Tongue (tissue), 3 donors: ENCODE measurements at places on chromosomes 16 and 17. TPM values are rescaled to one million over a fixed set of nuclear protein-coding genes. Genes with fewer than 3 reads are reported as not detected.

- DNase-seq = no peak
Measured at GRCh38 chr16:89953671-89954406, 5.3 kb downstream of the DEF8 start.

DNA sequence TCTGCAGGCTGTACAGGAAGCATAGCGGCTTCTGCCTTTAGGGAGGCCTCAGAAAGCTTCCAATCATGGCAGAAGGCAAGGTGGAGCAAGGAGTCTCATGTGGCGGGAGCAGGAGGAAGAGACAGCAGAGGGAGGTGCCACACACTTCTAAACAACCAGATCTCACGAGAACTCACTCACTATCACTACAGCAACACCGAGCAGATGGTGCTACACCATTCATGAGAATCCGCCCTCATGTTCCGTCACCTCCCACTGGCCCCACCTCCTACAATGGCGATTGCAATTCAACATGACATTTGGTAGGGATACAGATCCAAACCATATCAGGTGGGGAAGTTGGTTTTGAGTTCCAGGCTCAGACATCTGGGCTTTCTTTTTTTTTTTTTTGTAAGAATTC, 31.9 kb upstream of the NUDT7 start:
- no peak for DNase-seq

DNA sequence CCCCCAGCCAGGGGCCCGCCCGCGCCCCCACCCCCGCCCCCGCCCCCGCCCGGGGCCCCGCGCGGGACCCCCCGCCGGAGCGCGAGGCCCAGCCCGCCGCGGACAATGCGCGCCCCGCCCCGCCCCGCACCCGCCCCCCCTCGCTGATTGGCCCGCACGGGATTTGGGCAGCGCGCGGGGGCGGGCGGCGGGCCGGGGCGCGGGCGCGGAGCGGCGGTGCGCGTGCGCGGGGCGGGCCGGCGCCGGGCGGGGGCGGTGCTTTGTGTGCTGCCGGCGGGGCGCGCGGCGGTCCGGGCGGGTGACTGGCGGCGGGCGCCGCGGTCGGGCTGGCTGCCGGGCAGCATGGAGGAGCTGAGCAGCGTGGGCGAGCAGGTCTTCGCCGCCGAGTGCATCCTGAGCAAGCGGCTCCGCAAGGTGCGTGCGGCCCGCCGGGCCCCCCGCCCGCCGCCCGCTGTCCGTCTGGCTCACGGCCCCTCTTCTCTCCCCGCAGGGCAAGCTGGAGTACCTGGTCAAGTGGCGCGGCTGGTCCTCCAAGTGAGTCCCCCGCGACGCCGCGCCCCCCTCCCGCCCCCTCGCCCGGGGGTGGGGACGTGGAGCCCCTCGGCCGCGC, at the start of gene CBX2:
TSS of gene CBX2 (plus strand) at position 255 of the 610 bp plus-strand sequence. CDS start at position 343, 88 bp downstream.
- peak; percentile 92 for DNase-seq

DNA sequence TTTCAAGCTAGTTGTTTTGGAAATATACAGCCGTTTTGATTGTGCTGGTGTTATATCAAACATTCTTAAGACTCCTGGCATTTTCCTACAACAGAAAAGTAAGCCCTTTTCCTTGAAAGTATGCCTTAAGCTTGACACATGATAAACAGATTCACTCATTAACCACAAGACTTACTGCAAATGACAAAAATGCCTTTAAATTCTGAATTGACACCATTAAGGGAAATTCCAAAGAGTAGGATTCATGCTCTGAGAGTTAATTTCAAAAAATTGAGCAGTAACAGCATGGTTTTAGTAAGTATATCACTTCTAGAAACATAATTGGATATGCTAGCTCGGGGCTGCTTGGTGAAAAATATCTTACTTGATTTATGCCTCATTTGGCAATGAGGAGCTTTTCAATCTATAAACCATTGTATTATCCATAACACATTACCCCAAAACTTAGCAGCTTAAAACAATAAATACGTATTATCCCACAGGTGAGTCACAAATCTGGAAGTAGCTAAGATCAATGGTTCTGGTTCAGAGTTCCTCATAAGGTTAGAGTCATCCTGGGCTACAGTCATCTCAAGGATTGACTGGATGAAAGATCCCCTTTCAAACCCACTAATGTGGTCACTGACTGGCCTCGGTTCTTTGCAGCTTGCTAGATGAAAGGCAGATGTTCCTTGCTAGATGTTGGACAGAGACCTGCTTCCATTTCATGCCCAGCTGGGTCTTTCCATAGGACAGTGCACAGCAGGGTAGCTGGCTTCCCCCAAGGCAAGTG, 8.2 kb upstream of the PHAF1 start:
- DNase-seq = no peak

DNA sequence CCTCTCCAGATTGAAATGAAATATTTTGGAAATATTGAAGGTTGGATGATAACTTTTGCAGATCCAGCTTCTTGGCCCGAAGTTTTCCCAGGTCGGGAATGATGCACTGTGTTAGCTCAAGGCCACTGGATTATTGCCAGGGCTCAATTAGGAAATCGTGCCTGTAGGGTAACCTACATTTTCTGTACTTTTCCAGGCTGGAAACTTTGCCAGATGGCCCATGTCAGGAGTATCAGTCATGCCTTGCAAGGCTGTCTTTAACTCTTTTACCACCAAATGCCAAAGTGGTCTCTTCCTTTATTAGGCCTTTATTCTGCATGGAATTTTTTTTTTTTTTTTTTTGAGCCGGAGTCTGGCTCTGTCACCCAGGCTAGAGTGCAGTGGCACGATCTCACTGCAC, 8.9 kb upstream of the SEC14L1 start:
- peak; percentile 85 for DNase-seq

- peak; percentile 81 for DNase-seq
Measured at GRCh38 chr17:57954397-57955182, 622 bp downstream of the CUEDC1 start.

- no peak for DNase-seq
Measured at GRCh38 chr16:58717994-58718393, 16.1 kb downstream of the GOT2 start.

DNA sequence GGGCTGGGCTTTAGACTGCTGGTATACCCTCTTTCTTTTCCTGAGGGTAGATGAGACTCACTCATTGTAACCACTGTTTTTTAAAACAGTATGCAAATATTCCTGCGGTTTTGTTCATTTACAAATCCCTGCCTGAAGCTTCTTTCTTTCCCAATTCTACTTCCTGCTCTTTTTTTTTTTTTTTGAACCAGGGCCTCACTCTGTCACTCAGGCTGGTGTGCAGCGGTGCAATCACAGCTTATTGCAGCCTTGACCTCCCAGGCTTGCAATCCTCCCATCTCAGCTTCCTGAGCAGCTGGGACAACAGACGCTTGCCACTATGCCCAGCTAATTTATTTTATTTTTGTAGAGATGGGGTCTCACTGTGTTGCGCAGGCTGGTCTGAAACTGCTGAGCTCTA, 8.0 kb upstream of the SULT1A1 start:
- no peak for DNase-seq

DNA sequence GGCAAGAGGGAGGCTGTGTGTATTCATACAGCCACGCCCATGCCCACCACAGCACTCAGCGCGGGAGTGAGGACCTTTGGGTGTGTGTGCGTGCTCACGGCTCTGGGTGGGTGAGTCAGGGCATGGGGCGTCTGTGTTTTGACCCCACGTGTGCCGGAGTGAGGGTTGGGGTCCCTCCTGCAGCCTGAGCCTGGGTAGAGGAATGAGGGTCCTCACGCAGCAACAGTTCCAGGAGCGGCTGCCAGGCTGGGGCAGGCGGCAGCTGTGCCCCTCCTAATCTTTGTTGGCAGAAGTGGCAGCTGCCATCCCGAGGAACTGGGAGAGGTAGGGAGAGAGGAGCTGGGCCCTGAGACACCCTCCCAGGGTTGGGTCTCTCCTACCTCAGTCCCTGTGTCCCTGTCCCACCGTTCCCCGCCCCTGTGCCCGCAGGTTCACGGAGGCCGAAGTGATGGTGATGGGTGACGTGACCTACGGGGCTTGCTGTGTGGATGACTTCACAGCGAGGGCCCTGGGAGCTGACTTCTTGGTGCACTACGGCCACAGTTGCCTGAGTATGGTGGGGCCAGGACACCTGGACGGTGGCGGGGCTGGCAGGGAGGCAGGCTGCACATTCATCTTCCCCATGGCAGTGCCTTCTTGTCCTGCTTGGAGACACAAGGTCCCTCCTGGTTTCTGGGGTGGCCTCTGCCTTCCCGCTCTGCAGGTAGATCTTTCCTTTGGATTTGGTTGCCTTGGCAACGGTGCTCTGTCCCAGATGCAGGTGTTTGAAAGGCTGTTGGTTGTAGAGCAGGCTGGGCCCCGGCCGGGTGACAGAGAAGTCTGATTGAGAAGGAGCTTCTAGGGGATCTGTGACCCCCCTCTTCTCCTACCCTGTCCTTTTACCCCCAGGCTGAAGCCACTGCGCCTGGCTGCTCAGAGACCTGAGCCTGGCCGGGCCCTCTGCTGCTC, 5.9 kb downstream of the DPH1 start:
- DNase-seq = peak; percentile 32

DNA sequence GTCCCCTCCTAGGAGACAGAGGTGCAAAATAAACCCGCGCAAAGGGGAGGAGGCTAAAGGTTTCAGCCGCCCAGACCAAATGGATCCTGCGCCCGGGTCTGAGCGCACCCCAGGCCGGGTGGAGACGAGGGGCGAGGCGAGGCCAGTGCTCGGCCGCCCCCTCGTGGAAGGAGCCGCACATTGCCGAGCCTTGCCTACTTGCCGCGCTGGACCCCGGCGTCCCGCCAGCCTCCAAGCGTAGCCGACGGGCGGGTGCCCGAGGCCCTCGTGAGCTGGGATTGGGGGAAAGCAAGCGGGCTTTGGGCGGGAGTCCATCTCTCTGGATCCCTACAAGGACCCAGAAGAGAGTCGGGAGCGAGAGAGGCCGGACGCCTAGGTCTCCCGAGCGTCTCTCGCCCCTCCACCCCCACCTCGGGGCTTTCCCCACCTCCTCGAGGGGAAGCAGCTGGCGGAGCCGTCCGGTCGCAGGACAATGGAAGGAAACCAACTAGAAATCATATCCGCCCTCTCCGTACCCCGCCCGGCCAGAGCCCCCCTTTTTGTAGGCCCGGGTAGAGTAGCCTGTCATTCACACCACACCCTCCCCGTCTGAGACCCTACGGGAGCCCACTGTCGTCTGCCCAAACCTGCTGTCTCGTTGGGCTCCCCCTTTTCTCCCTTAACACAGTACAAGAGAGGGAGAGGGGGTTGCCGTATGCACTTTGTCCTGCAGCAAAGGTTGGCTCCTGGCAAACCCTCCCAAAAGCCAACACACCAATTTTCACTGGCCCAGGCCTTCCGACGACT, 664 bp upstream of the BCL6B start:
- DNase-seq = peak; percentile 78

GRCh38 chr16:85752511-85753420, 1.9 kb upstream of the C16orf74 start:
- peak; percentile 44 for DNase-seq

DNA sequence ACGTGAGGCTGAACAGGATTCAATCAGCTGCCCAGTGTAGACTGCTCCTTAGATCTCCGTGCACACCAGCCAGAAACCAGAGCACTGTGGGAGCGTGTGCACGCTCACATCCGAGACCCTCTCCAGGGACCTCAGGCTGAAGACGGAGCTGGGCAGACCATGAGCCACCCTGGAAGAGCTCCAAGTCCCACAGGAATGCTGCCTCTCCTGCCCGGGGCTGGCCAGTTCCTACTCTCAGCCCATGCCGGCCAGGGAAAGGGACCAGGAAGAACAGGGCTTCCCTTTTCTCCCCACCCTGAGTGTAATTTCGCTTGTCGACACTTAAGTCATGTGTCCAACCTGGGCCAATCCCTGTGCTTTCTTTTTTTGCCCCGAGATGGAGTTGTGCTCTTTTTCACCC, 6.9 kb downstream of the ALYREF start:
- no peak for DNase-seq

DNA sequence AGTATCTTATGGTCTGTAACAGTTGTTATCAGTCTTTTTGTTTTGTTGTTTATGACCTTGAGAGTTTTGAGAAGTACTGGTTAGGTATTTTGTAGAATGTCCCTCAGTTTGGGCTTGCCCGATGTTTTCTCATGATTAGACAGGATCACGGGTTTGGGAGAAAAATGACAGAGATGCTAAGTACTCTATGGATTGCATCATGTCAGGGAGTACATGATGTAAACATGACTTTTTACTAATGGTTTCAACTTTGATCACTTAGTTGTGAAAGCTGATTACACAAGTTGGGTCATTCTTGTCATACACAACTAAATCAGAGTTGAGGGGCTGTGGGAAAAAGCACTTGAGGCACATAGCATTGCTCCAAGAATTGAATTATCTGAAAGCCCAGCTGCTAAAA, 94.7 kb upstream of the SIAH1 start:
- no peak for DNase-seq

DNA sequence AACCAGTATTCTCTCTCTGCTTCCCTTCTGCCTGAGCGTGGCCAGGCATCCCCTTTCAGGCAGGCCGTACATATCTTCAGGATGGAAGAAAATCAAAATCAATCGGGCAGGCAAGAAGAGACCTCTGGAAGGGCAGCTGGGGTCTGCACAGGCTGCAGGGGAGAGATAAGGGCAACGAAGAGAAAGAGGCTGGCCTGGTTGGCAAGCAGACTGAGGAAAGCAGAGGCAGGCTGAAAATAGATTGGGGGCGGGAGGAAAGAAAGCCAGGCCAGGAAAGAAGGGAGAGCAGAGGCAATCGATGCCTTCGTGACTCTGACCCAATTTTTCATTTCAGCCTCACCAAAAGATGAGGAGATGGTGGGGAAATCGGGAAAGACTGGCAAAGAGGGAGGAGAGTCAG, 18.1 kb downstream of the PIPOX start:
- DNase-seq = no peak

DNA sequence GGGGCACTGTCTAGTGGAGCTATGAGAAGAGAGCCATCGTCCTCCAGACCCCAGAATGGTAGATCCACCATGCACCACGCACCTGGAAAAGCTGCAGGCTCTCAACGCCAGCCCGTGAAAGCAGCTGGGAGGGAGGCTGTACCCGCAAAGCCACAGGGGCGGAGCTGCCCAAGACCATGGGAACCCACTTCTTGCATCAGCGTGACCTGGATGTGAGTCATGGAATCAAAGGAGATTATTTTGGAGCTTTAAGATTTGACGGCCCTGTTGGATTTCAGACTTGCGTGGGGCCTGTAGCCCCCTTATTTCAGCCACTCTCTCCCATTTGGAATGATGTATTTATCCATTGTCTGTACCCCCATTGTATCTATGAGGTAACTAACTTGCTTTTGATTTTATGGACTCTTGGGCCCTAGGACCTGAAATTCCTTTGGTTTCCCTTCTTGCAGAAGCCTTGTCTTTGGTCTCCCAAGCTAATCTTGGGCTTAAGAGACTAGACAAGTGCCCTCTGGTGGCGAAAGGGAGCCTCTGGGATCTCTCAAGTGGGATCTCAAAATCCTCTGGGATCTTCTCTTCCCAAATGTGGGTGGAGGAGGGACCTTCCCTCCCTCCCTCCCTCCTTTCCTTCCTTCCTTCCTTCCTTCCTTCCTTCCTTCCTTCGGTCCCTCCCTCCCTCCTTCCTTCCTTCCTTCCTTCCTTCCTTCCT, 58.2 kb upstream of the HAPSTR1 start:
- DNase-seq = peak; percentile 39

GRCh38 chr17:39582658-39583057, 25.1 kb downstream of the NEUROD2 start:
- DNase-seq = no peak

The LGALS9B gene
- total RNA-seq = 4.7 TPM

The WNK4 gene
- not detected for total RNA-seq

The MEIOB gene
- total RNA-seq = 0.62 TPM

The SRCAP gene
- total RNA-seq = 35.6 TPM

The C17orf50 gene
- total RNA-seq = not detected

The KRTAP9-8 gene
- total RNA-seq = not detected

The IRF8 gene
- total RNA-seq = 12.2 TPM

The AATK gene
- 11.1 TPM for total RNA-seq

The PHOSPHO1 gene
- total RNA-seq = 7.9 TPM

The GPRC5B gene
- total RNA-seq = 60.0 TPM

The DRC3 gene
- total RNA-seq = 0.82 TPM

The TNP2 gene
- total RNA-seq = not detected

The CYGB gene
- 12.2 TPM for total RNA-seq

The PRPSAP1 gene
- total RNA-seq = 55.8 TPM

The ANKRD40CL gene
- total RNA-seq = not detected
